ENCODE measurements at places on chromosomes 4 and X.

GRCh38 chr4:88008743-88009171, 1.3 kb downstream of the PKD2 start:
- DNase-seq = no peak

DNA sequence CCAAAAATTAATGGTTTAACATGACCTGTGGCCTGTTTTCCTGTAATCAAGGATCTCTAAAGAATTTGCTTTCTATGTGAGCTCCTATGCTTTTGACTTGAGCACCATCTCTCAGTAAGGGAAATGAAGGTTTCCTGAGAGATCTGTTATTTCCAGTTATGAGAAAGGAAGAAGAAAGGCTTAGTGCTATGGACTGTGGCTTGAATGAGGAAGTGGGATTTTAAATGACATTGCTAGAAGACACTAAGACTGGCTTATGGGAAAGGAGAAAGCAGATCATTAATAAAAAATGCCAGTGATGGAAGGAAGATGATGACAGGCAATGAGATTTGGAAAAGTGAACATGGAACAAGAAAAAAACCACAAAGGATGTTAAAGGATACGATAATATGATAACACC, 285.4 kb downstream of the OPHN1 start:
- no peak for DNase-seq

- DNase-seq = no peak
Observed at GRCh38 chr4:151842430-151843079, 81.7 kb upstream of the GATB start.

DNA sequence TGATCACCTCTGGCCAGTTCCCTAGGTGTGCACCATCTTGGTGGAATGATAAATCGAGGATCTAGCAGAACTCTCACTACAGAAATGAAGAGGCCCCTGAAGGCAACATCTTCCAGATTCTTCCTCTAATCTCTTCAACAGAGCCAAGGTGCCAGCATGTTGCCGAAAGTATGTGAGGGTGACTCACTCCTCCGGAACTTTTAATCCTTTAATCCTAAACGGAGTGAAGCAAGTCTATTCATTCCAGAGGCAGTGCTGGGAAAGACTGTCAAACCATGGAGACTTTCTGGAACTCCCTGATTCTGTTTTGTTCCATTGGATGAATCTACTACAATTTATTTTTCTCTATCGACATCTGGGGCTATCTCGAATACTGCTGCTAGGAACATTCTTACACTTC, 68.7 kb downstream of the SUPT20HL2 start:
- DNase-seq = no peak

GRCh38 chrX:133323431-133323830, 91.9 kb downstream of the GPC4 start:
- no peak for DNase-seq

GRCh38 chr4:24252121-24252520, 332.2 kb downstream of the DHX15 start:
- DNase-seq = no peak

- DNase-seq = no peak
Observed at GRCh38 chr4:182286035-182286434, 42.8 kb downstream of the TENM3 start.

DNA sequence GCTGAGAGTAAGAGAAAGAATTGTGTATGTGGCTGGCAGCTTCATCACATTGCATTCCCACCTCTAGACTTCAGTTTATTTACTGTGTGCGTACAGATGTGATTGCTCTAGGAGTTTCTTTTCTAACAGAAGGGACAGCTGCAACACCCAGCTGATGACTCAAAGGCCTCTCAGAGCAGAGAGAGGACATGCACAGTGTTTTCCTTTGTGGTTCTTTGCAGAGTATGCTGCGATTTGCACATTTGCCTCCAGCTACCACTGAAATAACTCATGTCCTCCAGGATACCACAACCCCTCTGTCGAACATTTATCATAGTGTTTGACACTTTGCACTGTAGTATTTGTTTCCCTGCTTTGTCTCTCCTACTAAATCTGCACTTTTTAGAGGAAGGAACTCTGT, 294.1 kb downstream of the STIM2 start:
- no peak for DNase-seq

- no peak for DNase-seq
Observed at GRCh38 chr4:167578906-167579305, 344.6 kb upstream of the SPOCK3 start.

- no peak for DNase-seq
Observed at GRCh38 chr4:150974252-150974640, 40.8 kb downstream of the LRBA start.

DNA sequence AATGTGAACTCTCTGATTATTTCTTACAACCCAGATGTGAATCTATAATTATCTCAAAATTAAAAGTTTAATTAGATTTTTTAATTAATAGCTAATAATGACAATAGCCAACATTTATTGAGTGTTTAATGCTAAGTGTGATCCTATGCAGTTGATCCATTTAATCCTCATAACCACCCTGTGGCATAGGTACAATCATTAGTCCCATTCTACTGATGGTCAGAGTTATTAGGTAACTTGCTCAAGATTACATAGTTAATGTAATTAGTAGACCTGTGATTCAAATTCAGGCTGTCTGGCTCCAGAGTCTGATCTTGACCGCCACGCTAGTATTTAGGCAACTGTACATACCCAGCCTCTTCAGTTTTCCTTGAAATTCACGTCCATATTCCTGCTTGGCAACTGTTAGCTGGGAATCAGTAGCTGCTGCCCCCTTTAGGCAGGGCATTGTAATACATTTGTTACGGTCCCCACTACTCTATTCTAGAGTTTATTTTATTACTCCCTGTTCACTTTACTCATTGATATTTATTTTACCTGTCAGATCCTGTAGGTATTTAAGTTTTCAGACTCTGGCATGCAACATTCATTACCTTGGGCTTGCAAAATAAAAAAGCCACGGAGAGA, 20.6 kb upstream of the TEC start:
- peak; percentile 31 for DNase-seq

DNA sequence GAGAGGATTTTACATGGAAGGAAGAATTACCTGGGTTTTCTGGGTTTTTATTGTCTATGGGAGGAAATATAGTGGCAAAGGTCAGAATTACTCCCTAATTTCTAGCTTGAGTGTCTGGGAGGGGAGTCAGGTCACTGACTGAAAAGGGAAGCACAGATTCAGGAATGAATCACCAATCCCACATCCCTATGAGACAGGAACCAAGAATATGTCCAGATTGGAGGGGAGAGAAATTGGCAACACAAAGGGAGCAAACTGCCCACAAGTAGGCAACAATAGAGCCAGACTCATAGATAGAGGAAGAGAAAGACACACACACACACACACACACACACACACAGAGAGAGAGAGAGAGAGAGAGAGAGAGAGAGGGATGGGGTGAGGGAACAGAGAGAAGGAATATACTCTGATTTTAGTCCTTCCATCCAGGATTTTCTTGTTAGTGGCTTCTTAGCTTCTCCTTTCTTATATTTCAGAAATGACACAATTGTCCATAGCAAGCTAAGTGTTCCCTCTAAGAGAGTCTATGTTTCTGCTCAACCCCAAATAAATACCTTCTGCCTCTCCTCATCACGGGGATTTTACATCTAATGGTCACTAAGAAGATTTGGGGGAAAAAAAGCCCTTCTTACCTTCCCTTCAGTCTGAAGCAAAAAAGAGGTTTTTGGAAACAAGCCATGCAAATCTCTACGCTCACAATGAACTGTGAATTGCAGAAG, 12.0 kb downstream of the P2RY10 start:
- DNase-seq = no peak

DNA sequence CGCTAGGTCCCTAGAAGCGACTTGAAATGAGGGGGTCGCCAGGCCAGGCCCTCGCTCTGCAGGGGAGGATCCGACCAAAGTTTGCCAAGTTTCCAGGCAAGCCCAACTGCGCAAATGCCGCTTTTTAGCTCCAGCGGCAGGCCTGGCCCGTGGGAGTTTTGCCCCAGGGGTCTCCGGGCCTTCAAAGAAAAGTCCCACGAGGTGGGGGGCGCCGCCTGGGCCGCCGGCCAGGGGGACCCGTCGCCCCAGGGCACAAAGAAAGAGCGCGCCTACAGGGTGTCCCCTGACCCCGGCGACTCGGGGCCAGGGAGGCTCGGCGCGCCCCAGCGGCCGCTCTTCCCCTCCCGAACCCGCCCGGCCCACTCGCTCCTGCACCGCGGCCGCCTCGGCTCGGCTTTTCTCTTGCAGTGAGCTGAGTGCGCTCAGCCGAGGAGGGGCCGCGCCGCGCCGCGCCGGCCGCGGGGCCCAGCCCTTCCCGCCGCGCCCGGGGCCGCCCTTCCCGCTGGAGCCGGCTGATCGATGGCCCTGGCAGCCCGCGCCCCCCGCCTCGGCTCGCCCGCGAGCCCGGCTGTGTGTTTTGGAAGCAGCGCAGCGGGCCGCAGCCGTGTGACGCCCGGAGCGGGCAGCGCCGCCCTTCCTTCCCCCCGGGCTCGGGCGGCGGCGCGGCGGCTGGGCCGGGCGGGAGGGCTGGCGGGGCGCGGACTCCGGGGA, 754 bp upstream of the KLF3 start:
- DNase-seq = peak; percentile 63

DNA sequence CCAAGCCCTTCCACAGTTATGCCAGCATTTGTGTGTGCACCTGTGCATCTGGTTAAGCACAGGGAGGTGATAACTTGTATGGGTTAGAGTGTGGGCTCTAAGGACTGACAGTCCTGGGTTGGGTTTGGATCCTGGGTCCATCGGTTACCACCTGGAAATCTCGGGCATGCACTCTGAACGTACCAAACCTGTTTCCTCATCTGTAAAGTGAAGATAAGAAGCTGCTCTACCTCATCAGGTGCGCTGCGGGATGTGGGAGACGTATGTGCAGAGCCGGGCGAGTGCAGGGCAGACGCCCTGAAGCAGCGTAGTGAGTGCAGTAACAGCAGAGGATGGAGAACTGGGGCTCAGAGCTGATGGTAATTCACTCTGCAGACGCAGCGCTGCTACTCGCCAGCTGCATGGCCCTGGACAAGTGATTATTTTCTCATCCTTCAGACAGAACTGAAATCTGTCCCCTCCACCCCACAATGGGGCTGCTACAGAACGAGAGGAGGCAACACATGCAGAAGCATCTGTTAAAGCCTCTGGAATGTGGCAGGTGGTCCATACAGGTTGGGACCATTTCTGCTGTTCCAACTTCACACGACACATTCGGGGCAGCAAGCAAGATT, 64.4 kb downstream of the HADH start:
- no peak for DNase-seq

- DNase-seq = no peak
Observed at GRCh38 chrX:124842205-124842604, 477.5 kb upstream of the TEX13C start.

GRCh38 chrX:13732246-13733067, 2.0 kb downstream of the TRAPPC2 start:
- DNase-seq = no peak

DNA sequence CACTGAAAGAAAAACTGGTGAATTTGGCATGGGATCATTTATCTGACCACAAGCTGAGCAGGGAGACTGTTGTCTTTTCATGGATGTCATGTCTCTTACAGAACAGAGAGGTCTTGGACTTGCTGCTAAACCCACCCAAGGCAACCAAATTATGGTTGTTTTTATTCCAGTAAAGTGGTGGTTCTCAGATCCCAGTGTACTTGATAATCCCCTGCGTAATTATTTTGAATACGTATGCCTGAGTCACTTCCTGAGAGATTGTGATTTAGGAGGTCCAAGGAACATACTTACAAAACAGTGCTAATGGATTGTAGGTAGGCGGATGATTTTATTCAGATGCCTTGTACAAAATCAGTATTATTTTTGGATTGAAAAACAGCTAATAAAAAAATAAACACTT, 585.6 kb downstream of the IL1RAPL1 start:
- no peak for DNase-seq

DNA sequence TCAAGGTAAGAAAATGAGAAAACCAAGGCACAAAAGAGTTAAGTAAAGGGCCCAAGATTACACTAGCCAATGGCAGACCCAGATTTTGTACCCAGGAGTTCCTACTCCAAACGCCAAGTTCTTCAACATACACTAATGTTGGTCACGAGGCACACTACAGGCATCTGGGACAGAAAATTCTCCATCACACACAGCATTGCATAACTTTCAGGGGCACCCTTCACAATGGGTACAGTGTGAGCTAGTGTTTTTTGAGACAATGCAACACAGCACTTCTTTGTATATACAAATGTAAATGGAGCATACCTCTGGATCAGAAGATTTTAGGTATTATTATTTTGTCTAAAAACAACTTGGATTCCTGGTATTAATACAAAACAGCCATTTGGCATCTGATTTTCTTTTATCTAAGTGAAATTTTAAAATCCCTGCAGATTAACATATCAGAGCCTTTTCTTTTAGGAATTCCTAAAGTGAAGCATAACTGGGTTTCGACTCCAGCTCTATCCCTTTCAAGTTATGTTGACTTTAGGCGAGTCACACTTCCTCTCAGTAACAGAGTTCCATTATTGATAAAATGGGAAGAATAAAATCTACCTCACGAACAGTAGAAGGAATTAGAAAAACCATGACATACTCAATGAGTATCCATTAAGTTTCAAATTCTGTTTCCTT, 41.1 kb downstream of the ADGRA3 start:
- no peak for DNase-seq

DNA sequence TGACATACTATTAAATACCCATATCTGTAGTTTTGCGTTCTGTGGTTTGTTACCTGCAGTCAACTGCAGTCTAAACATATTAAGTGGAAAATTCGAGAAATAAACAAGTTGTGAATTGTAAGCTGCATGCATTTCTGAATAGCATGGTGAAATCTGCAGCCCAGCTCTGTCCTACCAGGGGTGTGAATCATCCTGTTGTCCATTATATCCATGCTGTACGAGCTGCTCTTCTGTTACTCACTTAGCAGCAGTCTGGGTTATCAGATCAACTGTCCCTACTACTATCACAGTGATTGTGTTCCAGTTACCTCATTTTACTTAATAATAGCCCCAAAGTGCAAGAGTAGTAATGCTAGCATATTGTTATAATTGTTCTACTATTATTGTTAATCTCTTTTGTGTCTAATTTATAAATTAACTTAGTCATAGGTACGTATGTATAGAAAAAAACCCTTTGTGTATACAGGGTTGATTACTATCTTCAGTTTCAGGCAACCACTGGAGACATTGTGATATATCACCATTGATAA, 173.7 kb upstream of the FAT4 start:
- DNase-seq = no peak
